ENCODE measurements at places on chromosomes 5 and 9.

GRCh38 chr5:13745508-13745907 lies 199.0 kb downstream of the DNAH5 start:
- DNase-seq: no peak

DNA sequence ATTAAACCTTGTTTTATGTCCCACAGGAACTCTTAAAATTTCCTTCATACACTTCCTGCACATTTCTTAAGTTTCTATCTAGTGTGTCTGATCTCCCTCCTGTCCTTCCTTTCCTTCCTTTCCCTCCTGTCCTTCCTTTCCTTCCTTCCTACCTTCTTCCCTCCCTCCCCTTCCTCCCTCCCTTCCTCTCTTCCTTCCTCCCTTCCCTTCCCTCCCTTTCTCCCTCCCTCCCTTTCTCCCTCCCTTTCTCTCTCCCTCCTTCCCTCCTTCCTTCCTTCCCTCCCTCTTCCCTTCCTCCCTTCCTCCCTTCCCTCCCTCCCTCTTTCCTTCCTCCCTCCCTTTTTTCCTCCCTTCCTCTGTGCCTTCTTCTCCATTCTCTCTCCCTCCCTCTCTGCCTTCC lies 414.9 kb downstream of the ENC1 start:
- DNase-seq: no peak

- DNase-seq: no peak
Measured at GRCh38 chr9:89177944-89178829, at the start of gene SHC3. Gene SHC3, minus strand, starts transcription at chr9:89178818. Its CDS starts 358 bp downstream, at chr9:89178460.

DNA sequence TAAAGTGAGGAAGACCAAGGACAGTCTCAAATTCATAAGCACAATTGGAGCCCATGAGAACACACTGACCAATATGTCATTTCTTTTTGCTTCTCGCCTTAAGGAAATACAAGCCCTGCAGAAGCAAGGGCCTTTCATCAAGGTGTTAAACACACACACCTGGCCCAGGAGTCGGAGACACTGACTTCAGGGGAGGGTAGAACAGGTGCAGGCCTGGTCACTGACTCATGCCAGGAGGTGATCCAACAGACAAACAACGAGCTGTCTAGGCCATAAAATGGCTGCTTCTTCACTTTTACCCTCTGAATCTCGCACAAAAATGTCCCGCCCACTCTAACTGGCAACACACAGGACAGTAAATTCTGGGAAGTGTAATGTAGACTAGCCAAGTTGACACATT lies 62.7 kb downstream of the RGMB start:
- no peak for DNase-seq

DNA sequence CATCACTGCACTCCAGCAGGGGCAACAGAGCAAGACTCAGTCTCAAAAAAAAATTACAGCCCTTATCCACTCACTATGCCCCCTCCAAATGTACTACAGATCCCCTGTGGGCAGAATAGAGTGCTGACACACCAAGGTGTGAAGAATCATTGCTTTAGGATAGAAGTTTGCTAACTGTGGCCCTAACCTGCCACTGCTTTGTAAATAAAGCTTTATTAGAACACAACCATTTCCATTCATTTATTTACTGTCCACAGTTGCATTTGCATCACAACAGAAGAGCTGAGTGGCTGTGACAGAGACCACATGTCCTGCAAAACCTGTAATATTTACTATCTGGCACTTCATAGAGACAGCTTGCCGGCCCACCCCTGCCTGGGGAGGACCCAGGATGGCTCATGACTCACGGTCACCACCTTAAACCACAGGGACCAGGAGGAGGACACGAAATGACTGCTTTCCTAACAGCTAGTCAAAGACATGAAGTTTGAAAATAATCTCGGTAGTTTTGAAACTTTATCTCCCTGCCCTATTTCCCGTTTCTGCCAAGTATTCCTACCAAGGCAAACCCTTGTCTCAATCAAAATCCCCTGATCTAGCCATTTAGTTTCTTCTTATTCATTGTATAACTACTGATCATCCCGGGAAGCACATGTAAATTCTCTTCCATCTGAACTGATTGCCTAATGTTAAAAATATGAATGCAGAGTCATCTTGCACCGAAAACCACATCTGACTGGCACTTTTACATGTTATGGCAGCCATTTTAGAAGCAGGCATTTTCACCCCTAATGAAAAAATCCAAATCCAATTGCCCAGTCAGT lies 206.1 kb downstream of the SLIT3 start:
- no peak for DNase-seq

DNA sequence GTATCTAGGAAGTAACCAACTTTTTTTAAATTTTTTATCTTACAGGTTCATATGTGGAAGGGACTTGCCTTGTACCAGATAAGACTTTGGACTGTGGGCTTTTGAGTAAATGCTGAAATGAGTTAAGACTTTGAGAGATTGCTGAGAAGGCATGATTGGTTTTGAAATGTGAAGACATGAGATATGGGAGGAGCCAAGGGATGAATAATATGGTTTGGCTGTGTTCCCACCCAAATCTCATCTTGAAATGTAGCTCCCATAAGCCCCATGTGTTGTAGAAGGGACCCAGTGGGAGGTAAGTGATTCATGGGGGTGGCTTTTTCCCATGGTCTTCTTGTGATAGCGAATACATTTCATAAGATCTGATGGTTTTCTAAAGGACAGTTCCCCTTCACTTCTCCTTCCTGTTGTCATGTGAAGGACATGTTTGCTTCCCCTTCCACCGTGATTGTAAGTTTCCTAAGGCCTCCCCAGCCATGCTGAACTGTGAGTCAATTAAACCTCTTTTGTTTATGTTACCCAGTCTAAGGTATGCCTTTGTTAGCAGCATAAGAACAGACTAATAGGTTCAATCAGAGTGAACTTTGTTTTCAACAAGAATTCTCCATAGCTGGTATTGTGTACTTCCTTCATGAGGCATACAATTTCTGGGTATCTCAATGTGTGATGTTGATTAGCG lies 535.6 kb upstream of the MEF2C start:
- no peak for DNase-seq

- no peak for DNase-seq
Measured at GRCh38 chr5:149221731-149222342, 49.8 kb upstream of the AFAP1L1 start.

DNA sequence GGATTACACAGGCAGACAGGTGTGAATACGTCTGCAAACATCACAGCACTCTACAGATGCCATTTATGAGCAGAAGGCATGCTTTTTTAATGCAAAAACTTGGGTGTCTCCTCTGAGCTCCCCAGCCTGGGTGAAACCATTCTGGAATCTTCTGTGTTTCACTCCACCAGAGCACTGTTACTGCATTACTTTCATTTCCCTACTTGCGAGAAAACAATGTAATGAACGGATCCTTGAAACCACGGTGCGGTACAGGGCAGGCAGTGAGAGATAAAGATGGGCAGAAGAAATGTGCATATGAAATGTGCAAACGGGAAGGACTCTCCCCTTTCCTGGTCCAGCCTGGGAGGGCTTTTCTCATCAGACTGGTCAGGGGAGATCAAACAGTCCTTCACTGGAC lies 584.3 kb upstream of the KLF4 start:
- DNase-seq: no peak
